ENCODE measurements at places on chromosomes 12 and 14.

- DNase-seq: no peak
Observed at GRCh38 chr14:105126126-105126980, 42.2 kb downstream of the JAG2 start.

DNA sequence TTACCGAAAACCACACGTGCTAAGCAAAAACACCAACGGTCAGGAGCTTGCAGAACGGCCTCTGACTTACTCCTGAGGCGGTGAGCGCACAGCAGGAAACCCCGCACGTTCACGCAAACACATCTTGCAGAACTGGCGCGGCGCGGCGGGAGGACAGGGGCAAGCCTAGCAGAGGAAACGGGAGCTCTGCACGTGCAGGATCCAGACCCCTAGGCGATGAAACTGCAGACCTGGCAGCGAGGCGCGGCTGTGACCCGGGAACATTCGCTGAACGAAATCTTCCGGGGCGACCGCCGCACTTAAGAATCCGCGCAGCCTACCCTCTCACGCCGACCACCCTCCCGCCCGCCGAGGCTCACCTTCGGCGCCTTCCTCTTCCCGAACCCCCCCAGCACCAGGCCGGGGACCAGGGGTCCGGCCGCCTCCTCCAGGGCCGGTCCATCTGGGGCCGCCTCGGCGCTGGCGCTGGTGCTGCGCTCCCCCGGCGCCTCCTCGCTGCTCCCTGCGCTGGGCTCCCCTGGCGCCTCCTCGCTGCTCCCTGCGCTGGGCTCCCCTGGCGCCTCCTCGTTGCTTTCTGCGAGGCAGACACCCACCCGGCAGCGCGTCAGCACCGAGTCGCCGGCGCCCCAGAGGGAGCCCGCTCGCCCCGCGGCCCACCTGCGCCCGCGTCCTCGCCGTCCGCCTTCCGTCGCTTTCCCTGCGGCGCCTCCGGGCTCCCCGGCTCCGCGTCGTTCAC, 615 bp downstream of the DDX51 start:
- DNase-seq: no peak

GRCh38 chr14:80606347-80606772, 335.2 kb downstream of the CEP128 start:
- DNase-seq: no peak

DNA sequence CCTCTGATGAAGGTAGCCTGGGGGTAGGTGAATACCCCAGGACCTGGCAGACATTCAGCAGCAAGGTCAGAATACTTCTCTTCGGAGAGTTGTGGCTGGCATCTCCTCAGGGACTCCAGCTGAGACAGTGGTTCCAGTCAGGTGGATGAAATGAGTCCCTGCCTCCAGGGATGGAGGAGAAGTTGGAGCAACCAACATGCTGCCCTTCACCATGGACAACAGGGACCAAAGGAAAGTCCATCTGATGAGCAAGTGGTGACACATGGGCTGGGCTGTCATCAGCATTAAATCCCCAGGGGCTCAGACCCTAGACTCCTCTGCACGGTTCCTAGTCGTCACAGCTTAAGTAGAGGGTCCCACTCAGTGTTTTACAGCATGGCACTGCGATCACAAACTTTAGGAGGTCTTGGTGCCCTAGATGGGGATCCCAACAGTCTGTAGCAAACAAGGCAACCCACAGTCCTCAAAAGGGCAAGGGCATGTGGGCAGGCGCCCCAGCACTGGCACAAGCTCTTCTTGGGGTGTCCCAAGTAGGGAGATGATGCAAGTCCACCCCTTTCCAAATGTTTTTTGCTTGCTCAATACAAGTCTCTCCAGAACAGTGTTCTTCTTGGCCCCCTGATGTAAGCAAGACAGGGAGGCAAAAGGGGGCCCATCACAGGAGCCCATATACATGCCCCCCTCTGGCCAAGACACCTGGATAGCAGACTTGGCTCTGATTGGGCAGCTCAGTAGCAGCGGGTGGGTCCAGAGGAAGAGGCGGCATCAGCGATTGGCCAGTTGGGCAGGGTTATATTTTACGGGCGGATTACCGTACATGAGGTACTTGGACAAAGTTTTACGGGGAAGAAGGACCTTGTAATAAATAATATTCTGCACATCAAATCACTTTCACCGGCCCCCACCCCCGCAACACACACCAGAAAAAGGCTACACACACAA, 10.8 kb upstream of the CDH24 start:
- DNase-seq: no peak

DNA sequence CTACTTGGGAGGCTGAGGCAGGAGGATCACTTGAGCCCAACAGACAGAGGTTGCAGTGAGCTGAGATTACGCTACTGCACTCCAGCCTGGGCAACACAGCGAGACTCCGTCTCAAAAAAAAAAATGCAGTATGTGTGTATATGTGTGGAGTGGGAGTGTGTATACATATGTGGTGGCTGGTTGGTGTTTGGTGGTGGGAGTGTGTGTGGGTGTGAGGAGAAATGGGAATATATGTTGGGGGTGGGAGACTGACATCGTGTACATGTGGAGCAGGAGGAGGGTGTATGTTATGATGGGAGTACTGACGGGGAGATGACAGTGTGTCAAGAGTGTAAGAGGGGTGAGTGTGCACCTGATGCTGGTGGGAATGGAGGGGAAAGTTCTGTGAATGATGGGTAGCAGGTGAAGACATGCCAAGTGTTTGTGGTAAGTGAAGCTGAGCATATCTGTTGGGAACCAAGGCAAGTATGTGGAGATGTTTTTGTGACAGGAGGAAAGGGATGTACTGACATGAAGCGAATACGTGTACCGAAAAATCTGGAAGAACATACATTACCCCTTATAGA, 4.2 kb downstream of the PNMA1 start:
- no peak for DNase-seq

DNA sequence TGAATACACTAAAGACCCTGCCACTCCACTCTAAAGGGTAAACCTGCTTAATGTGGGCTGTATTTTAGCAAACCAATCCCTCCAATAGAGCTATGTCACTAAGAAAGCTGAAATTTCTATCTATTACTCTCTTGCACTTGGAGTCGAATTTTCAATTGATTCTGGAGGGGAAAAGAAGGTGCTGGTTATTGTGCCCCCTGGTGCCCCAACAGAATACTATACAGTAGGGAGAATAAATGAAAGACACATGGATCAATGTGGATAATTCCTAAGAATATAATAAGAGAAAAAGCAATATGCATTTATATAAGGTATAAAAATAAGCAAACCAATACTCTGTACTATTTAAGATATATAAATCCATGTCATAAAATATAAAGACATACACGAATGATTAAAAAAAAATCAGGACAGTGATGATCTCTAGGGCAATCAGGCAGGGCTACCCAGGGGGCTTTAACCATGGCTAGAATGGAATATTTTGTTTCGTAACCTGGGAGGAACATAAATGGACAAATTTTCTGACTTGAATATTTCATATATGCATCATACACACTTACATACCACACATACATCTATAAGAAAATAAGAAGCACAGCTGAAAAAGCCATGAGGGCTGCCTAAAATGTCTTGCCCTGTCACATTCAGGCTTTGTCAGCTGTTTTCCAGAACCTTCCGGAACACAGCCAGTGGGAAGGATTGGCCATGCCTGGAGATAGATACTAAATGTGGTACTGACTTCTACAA, 54.4 kb downstream of the EFCAB11 start:
- no peak for DNase-seq
